ENCODE measurements at places on chromosomes 1 and 21. TPM values are rescaled to one million over a fixed set of nuclear protein-coding genes. Genes with fewer than 3 reads are reported as not detected.
A peak's percentile ranks its signal among the peaks of the same experiment; 100 is the strongest.

DNA sequence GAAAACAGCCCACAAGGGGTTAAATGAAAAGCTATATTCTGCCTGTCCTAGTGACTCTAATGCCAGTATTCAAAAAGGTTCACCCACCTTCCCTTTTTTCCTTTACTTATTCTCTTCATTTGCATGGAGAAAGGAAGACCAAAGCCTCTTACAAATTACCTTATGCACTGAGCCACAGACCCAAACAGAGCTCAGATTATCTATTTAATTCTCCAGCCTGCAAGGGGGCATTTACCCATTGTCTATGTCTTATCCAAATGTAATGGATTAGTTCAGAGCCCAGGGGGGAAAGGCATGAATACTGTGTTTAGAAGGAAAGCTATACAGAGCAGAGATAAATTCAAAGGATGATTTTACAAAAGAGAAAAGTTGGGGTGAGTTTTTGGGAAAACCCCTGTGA is 388.5 kb downstream of the OMA1 start:
- no peak overlapping the region for H3K27ac ChIP-seq
- H3K27me3 ChIP-seq, result peaks cover 20% of the 10 kb centered on the region
- no peak overlapping the region for H3K4me3 ChIP-seq
- DNase-seq, result no peak
- H3K4me1 ChIP-seq, result peaks cover 2% of the 10 kb centered on the region

- H3K27me3 ChIP-seq, result no peaks in the 10 kb centered on the region
- H3K4me3 ChIP-seq, result no peak overlapping the region
- peaks cover 7% of the 10 kb centered on the region for H3K4me1 ChIP-seq
- H3K27ac ChIP-seq, result peak overlapping the region; percentile 57
- peaks cover 3% of the 10 kb centered on the region for H3K36me3 ChIP-seq
Observed at GRCh38 chr1:44318097-44319088, 36.7 kb downstream of the ERI3 start.

DNA sequence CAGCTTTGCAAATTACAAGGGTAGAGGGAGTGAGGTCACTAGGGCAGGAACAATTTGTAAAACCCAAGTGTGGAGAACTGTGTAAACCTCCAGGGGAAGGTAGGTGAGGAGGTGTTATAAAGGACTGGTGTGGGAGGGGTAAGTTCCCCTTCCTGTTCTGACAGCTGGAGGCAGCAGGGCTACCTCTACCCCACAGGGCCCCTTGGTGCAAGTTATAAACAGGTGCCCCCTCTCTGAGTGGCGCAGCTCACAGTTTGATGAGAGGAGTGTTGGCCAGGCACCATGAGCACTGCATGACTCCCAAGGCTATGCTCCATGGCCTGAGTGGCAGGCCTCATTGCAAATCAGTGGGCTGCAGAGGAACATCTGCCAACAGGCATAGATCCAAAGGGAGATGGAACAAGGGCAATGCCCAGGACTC is 41.0 kb downstream of the MFSD2A start:
- H3K27ac ChIP-seq, result peak overlapping the region; percentile 8
- H3K4me3 ChIP-seq, result no peak overlapping the region
- H3K36me3 ChIP-seq, result no peaks in the 10 kb centered on the region
- H3K27me3 ChIP-seq, result no peaks in the 10 kb centered on the region

GRCh38 chr21:36156815-36157670 is at the start of gene DOP1B:
Gene DOP1B (plus strand): TSS chr21:36156824. CDS start chr21:36164734, 7,910 bp downstream.
- H3K4me3 ChIP-seq, result peak within 1 kb of the TSS; percentile 89
- H3K27ac ChIP-seq, result peak within 1 kb of the TSS; percentile 86
- peaks cover 33% of the 10 kb centered on the region for H3K4me1 ChIP-seq
- H3K36me3 ChIP-seq, result peaks cover 3% of the 10 kb centered on the region

DNA sequence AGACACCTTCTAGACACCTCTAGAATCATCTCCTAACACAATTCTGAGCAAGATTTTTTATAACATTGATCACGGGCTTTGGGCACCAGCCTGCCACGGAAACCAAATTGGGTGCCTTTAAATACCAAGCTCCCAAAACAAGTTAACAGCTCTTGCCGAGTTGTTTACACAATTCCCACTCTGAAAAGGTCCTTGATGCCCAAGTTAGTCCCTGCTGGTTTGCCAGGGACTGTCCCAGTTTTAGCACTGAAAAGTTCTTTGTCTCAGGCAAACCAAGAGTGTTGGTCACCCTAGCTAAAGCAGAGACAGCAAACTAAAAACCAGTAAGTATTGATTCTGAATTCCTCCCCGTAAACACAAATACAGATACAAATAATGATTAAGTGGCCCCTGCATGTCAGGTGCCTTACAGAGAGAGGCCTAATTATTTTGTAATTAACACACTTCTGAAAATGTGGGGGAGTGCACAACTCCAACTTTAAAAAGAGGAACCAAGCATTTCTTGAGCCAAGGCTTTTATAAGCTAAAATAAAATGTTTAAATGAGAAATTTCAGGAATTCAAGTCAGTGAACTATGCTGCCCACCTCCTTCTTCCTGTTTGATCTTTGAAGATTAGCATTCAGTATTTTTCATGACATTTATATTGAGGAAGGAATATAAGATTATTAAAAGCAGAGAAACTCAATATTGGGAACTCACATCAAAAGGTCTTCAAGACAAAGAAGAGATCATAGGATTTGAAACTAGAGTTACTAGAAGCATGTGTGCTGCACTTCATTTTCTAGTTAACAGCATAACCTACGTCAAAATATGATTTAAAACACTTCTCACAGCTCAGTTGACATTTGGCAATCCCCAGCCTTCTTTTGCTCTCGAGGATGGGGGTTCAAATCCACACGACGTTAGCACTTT is 9.0 kb upstream of the UBE2U start:
- no peaks in the 10 kb centered on the region for H3K4me1 ChIP-seq
- no peaks in the 10 kb centered on the region for H3K36me3 ChIP-seq
- H3K4me3 ChIP-seq, result no peak overlapping the region
- H3K27me3 ChIP-seq, result no peaks in the 10 kb centered on the region
- DNase-seq, result no peak
- H3K27ac ChIP-seq, result no peak overlapping the region

DNA sequence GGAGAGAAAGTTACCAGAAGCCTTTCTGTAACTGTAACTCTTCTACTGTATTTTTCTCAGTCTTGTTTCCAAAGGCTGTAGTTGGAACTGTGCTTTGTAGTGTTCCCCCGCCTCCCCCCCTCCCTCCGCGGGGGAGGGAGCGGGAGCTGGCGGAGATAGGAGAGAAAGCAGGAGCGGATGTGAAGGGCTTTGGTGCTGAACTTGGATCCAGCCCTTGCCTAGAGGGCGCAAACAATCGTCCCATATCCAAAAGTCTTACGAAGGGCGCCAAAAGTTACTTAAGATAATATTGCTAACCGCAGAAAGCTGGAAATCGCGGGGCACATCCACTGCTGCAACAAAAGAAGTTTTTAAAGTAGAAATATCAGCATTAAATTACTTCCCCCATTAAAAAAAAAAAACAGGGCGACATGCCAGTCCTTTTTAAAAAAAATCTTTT is 2.4 kb upstream of the NFIA start:
- peaks cover 6% of the 10 kb centered on the region for H3K27me3 ChIP-seq
- H3K4me3 ChIP-seq, result peak overlapping the region; percentile 81
- peaks cover 34% of the 10 kb centered on the region for H3K4me1 ChIP-seq
- peaks cover 2% of the 10 kb centered on the region for H3K36me3 ChIP-seq
- H3K27ac ChIP-seq, result peak overlapping the region; percentile 96

DNA sequence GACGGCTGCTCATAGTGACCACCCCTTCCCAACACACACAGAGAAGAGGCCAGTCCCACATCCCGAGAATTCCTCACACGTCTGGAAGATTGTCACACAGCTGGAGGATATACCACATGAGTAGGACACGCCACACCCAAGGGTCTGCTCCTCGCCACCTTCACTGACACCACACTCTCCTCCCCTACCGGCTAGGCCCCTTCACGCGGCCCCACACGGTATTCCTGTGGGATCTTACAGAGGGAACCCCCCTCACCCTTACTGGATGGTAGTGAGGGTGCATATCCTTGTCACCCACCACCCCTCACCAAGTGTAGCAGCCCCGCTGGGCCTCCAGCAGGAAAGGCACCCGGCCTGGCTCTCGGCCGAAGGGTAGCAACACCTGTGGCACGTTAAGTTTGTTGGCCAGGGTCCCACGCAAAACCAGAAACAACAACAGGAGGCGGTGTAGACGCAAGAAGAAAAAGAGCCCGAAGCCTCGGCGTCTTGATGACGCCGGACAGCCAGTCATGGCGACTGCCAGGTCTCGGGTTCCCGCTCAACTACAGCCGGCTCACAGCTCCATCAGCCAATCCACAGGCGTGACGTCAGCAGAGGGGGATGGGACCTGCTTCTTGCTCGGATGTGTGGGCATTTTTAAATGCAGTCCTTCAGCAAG is at the start of gene NUP210L:
Gene NUP210L (minus strand): TSS at position 540 of the 658 bp plus-strand sequence.
- peaks cover 39% of the 10 kb centered on the region for H3K4me1 ChIP-seq
- H3K4me3 ChIP-seq, result no peak within 1 kb of the TSS
- H3K27me3 ChIP-seq, result no peaks in the 10 kb centered on the region
- peak within 1 kb of the TSS; percentile 94 for H3K27ac ChIP-seq

DNA sequence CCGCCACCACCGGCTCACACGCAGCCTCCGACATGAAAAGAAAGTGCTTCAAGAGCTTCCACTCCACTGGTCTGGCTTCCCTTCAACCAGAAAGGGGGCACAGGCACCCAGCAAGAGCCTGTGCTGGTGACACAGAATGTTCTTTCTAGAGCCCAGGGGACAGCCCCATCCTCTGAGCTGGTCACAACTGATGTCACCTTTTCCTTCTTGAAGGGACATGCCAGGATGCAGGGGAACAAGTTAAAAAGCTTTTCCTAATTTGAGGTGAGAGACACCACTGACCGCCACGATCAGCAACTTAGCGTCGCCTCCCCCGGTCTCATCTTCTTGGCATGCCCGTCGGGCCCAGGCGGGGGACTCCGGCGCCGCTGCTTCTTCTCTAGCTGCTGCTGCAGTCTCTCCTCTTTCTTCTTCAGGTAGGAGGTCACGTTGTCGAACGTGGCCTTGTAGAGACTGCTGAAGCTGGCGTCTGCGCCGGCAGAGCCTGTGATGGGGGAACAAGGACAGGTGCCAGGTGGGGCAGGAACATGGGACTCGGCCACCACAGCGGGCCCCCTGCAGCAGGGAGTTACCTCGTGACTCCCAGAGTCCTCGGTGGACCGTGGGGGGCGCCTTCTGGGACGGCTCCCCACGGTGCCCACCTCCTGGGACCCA is 29.5 kb downstream of the WDR4 start:
- DNase-seq, result no peak
- peaks cover 8% of the 10 kb centered on the region for H3K4me1 ChIP-seq
- H3K27me3 ChIP-seq, result no peaks in the 10 kb centered on the region
- H3K4me3 ChIP-seq, result no peak overlapping the region

- H3K27ac ChIP-seq, result peak within 1 kb of the TSS; percentile 92
- H3K27me3 ChIP-seq, result no peaks in the 10 kb centered on the region
- H3K4me3 ChIP-seq, result peak within 1 kb of the TSS; percentile 93
- H3K4me1 ChIP-seq, result peaks cover 26% of the 10 kb centered on the region
- peak; percentile 92 for DNase-seq
Observed at GRCh38 chr1:23800400-23801337, at the start of gene GALE. Gene GALE (minus strand): TSS chr1:23800754. CDS start chr1:23799007, 1,747 bp downstream.

- DNase-seq, result no peak
- peaks cover 6% of the 10 kb centered on the region for H3K36me3 ChIP-seq
- peak overlapping the region; percentile 97 for H3K27ac ChIP-seq
- peaks cover 26% of the 10 kb centered on the region for H3K4me1 ChIP-seq
- no peaks in the 10 kb centered on the region for H3K27me3 ChIP-seq
Observed at GRCh38 chr1:192807211-192808162, 1.4 kb upstream of the RGS2 start.

GRCh38 chr1:157916887-157917570 is 75.4 kb upstream of the CD5L start:
- H3K27me3 ChIP-seq, result peaks cover 47% of the 10 kb centered on the region
- DNase-seq, result no peak
- no peak overlapping the region for H3K27ac ChIP-seq

DNA sequence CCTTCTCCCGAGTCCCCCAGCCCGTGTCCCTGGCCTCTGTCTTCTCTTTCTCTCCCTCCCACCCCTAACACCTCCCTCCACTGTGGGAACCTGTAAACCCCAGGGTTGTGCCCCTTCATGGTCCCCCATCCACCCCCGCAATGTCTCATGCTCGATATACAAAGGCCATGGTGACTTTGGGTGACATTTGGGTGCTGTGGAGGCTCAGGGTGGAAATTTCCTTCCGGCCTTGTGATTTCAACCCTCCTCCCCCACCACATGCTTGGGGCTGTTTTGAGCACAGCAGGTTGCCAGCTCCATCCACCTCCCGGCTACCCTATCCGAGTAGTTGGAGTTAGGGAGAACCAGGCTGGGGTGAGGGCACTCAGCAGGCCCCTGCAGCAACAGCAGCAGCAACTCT is 25.7 kb upstream of the VPS13D start:
- H3K36me3 ChIP-seq, result peaks cover 11% of the 10 kb centered on the region
- DNase-seq, result no peak
- peak overlapping the region; percentile 28 for H3K4me3 ChIP-seq
- H3K27me3 ChIP-seq, result no peaks in the 10 kb centered on the region

- no peak for DNase-seq
- no peak overlapping the region for H3K4me3 ChIP-seq
- no peak overlapping the region for H3K27ac ChIP-seq
- peaks cover 17% of the 10 kb centered on the region for H3K27me3 ChIP-seq
Observed at GRCh38 chr21:32135401-32136363, 143.2 kb downstream of the MIS18A start.

UHMK1 gene
- total RNA-seq, result 48.7 TPM

DENND2D gene
- total RNA-seq, result 62.4 TPM

PRPF38B gene
- 124 TPM for total RNA-seq

AADACL4 gene
- not detected for total RNA-seq

DNA sequence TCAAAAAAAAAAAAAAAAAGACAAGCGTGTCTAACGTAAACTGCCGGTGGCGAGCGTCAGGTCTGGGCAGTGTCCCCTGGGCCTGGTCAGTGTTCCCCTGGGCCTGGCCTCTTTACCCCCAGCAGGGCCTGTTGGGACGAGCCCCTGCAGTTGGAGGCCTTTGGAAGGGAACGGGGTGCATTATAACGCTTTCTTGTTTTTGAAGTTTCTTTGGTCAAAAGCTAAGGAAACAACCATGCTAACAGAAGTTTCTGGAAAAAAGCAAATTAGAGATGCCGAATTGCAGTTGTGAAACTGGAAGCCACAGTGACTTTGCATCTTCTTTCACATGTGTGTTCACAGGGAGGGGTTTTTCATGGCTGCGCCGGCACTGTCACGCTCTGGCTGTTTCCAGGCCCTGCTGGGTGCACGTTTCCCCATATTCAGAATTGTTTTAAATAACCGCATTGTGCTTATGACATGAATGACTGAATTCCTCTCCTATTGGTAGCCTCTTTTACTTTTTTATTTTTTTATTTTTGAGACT is 16.0 kb downstream of the RRP1 start:
- no peaks in the 10 kb centered on the region for H3K27me3 ChIP-seq
- no peak overlapping the region for H3K4me3 ChIP-seq
- peaks cover 2% of the 10 kb centered on the region for H3K4me1 ChIP-seq
- H3K27ac ChIP-seq, result peak overlapping the region; percentile 60
- H3K36me3 ChIP-seq, result no peaks in the 10 kb centered on the region

- no peak for DNase-seq
- peaks cover 57% of the 10 kb centered on the region for H3K27me3 ChIP-seq
- H3K27ac ChIP-seq, result no peak overlapping the region
Observed at GRCh38 chr21:36744190-36744559, 45.3 kb downstream of the SIM2 start.

GRCh38 chr21:20647607-20648006 is 350.6 kb upstream of the NCAM2 start:
- H3K27ac ChIP-seq, result no peak overlapping the region
- DNase-seq, result no peak
- no peaks in the 10 kb centered on the region for H3K27me3 ChIP-seq
- H3K4me3 ChIP-seq, result no peak overlapping the region
- H3K36me3 ChIP-seq, result no peaks in the 10 kb centered on the region
- H3K4me1 ChIP-seq, result no peaks in the 10 kb centered on the region

TLR5 gene
- 2.8 TPM for total RNA-seq

All from T-helper 17 cell (primary cell).